GM19239 (cell line): ENCODE measurements at places on chromosomes 3 and 15.

GRCh38 chr15:73394782-73395181 is 26.0 kb upstream of the HCN4 start:
- no peak for DNase-seq

GRCh38 chr3:102106416-102107097 is 257.2 kb downstream of the NFKBIZ start:
- DNase-seq: no peak

DNA sequence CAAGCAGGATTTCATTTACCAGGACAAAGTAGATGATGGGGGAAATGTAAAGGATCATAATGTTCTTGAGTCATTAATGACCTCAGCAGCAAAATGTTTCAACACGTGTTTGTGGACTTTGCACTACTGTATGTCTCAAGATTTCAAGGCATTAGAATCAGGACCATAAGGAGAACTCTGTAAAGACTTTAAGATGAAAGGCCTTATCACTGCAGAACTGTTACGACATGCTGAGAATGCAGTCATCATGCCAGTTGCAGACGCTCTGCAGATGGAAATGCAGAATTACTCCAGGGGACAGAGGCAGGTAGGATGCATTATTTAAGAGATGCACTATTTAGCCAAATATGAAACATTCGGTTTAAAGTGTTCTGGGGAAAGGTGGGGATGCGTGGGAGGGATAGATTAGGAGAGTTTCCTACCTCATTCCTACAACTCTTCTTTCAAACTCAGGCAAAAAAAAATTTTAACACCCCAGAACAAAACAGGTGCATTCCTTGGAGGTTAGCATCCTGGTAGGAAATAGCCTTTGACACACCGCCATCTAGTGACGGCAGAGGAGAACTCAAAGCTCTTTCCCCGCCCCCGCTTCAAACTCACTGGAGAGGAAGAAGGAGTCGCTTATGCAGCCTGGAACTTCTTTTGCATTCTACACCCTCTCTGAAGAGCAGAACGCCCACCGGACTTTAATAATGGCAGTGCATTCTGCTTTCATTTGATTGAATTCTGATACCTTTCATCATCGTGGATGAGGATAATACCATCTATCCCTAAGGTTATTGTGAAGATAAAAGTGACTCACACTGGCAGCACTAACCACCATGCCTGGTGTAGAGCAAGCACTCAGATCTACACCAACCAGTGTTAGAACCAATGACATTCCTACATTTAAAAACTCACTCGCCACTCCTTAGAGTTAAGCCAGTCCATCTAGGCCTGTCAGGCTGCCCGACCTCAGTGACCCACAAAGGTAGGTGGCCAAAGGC is 43.1 kb upstream of the TOPAZ1 start:
- DNase-seq: peak; percentile 52

- DNase-seq: no peak
These were observed 11.8 kb upstream of the ABHD10 start for GRCh38 chr3:111967068-111967467.

DNA sequence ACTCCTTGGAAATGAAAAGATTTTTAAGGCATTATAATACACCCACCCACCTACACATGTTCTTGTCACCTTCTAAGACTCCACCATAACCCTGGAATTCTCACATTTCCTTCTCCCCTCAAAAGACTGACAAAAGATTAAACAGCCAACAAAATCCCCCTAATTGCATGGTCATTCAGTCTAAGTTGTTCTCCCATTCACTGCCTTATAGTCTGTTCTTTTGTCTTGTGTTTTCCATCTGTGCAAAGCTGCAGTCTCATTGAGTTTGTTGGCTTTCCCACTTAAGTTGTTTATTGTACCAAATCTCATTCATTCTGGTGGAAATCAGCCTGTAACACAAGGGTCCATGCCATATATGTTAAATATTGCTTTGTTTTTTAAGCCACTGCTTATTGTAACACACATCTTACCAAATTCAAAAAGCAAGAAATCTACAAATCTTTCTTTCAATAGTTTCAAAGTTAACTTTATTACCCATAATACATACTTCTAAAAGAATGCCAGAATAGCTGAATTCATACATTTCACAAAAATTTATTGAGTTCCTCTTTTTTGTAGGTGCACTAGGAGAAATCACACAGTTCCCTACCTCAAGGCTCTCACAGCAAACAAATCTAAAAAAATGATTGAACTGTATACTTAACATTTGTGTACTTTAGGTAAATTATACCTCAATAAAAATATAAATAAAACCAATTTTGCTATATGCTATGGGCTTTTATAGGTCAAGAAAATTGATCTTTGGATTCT is 2.4 kb upstream of the RCN2 start:
- no peak for DNase-seq

GRCh38 chr15:63461230-63461985 is 43.0 kb upstream of the USP3 start:
- DNase-seq: no peak

DNA sequence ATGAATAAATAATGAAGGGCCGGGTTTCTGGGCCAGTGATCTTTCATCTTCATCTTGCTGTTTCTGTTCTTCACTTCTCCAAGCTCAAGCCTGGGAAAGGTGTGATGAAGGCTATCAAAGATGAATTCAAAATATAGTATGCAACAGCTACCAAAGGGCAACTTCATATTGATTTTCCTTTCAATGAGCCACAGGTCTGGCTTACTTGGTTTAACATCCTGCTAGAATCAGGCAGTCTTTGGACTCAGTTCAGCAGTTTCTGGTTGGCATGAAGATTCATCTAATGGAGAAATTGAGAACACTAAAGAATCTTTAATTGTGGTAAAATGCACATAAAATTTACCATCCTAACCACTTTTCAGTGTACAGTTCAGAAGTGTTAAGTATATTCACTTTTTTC is 43.3 kb downstream of the NFKBIZ start:
- DNase-seq: no peak

DNA sequence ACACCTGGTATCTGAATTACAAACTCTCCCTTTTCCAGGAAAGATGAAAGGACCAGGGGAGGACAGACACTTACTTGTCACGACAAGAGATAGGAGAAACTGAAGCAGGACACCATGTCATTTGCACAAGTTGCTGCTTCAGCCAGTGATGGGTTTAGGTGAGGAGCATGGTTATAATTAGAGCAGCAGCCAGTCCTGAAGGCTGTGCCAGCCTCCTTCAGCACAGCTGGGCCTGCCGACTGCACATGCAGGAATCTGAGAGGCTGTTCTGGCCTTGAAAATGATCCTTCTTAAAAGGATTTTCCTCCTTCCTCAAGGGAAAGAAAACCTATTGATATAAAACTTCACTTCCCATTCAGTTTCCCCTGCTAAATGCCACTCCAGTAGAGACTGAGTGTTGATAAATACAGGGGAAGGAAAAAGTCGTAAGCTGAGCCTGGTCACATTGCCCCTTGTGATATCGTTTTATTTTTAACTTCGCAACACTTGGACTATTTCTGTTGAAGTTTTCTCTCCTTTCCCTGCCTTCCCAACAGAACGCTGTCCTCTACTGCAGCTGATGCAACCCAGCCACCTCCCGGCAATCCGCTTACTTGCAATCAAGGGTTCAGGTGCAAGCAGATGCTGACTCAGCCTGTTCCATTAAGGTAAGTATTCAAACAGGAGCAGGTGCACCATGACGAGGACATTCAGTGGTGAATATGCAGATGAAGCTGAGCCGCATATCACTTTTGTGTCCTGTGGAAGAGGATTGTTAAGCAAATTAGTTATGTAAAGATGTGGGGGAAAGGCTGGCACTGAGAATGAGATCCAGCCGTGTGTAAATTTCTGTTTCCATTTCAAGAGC is at the start of gene FBXO40:
Gene FBXO40, plus strand, starts transcription at position 524 of the 847 bp plus-strand sequence. CDS start 27,197 bp downstream, outside the sequence.
- no peak for DNase-seq

GRCh38 chr3:166829896-166830295 is 550.2 kb downstream of the ZBBX start:
- DNase-seq: no peak

DNA sequence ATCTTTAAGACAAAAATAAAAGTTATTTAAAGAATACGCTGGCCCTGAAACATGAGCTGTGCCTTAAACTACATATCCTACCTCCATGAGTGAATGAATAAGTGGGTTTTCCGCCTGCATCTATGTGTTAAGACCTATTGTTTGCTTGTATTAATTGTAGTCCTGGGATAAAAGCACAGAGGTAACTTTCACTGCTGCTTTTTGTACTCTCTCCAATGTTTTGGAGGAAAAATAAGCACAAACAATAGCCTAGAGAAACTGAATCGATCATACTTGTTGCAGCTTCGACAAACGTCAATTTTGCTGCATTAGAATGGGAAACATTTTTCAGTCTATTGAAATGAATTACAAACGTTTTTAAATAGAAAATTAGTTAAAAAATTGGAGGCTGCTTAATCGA is 1.3 kb upstream of the CTNNB1 start:
- DNase-seq: no peak

DNA sequence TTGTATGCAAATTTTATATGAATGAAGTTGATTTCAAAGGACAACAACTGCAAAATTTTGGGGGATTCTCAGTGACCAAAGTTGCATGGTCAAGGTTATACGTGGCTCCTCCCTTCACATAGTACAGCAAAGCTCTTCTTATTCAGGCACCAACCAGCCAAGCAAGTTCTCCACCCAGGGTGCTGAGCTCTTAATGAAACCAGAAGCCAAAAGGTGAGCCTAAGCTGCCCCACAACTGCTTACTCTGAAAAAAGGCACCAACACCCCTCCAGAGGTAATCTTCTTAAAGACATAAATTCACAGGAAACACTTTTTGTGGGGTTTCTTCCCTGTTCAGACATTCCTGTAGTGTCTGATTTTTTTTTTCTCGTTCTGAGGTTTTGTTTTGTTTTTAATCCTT is 106.1 kb upstream of the GMNC start:
- DNase-seq: no peak

GRCh38 chr3:12443781-12444522 is 40.3 kb upstream of the TSEN2 start:
- DNase-seq: no peak

- DNase-seq: no peak
These were observed 55.0 kb downstream of the TMEM44 start for GRCh38 chr3:194577986-194578905.
